Hindlimb muscle (tissue), 1 donor: ENCODE measurements at places on chromosomes 5 and 9.

DNA sequence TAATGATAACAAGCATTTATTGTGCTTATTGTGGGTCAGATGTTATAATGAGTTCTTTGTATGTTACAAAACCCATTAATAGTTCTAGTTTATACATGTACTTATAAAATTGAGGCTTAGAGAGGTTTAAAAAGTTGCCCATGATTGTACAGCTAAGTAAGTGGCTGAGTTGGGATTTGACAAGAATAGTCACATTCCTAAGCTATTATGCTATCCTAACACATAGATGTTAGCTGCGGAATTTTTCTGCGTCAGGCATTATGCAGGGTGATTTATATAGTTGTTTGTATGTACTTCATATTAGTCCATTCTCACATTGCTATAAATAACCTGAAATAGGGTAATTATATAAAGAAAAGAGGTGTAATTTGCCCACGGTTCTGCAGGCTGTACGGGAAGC, 12.5 kb downstream of the COMMD10 start:
- DNase-seq, result no peak

- DNase-seq, result no peak
Observed at GRCh38 chr9:31137176-31138160, 1247.0 kb upstream of the ACO1 start.

- no peak for DNase-seq
Observed at GRCh38 chr5:62652225-62652624, 73.6 kb downstream of the LRRC70 start.

DNA sequence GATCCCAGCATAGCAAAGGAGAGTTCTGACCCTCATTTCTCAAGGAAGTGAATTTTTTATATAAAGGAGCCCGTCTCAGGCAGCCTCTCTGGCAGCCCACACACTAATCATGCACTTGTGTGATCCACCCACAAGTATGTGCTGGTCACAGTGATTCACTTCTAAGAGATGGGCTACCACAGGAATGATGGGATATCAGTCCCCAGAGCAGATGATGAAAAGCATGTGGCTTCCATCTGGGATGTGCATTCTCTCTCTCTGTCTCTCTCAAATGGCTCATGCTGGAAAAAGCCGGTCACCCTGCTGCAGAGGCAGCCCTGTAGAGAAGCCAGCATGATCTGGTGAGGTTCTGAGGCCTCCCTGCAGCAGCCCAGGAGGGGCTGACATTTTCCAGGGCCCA, 74.2 kb upstream of the ADCY2 start:
- DNase-seq, result no peak

DNA sequence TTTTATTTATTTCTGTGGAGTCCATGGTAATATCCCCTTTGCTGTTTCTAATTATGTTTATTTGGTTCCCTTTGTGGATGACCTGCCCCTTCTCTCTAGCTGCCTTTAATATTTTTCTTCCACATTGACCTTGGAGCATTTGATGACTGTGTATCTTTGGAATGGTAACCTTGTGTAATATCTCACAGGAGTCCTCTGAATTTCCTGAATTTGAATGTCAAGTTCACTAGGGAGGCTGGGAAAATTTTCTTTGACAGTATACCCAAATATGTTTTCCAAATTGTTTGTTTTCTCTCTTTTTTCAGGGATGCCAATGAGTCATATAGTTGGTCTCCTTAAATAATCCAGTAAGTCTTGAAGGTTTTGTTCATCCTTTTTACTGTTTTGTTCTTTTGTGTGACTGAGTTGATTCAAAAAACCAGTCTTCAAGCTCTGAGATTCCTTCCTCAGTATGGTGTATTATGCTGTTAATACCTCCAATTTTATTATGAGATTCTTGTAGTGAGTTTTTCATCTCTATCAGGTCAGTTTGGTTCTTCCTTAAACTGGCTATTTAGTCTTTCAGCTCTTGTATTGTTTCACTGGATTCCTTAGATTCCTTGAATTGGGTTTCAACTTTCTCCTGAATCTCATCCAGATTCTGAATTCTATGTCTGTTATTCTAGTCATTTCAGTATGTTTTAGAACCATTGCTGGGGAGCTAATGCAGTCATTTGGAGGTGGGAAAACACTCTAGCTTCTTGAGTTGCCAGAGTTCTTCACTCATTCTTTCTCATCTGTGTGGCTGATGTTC, 349.0 kb upstream of the TARS1 start:
- no peak for DNase-seq

DNA sequence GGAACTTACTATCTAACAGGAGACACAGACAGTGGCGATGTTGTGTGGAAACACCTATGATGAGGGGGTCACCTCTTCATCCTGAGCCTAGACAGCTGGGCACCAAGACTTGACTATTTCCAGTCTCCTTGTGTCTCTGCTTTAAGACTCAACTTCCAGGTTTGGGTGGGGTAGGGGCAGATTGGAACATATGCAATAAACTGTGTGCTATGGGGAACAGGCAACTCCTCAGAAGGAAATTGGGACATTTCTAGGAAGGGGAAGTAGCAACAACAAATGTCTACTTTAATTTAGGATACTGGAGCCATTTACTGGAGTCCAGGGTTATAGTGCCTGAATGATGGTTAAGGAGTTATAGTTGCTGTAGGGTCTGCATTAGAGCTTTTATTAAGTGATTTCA, 57.3 kb downstream of the FGF18 start:
- DNase-seq, result no peak

DNA sequence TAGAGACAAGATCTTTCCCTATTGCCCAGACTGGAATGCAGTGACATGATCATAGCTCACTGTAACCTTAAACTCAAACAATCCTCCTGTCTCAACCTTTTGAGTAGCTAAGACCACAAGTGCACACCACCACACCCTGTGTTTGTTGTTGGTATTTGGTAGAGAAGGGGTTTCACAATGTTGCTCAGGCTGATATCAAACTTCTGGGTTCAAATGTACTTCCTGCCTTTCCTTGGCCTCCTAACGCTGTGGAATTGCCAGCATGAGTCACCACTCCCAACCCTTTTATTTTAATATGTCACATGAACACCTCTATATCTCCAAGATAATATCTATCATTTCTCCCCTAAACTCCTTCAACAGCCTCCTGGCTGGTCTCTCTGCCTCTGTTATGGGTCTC, 719.0 kb downstream of the PTPRD start:
- DNase-seq, result no peak

- DNase-seq, result no peak
Observed at GRCh38 chr9:18826248-18826647, 206.8 kb downstream of the SAXO1 start.

- DNase-seq, result no peak
Observed at GRCh38 chr9:118809160-118809625, 560.0 kb downstream of the BRINP1 start.
